DMS79 (cell line): ENCODE measurements at places on chromosomes 2 and 18.

DNA sequence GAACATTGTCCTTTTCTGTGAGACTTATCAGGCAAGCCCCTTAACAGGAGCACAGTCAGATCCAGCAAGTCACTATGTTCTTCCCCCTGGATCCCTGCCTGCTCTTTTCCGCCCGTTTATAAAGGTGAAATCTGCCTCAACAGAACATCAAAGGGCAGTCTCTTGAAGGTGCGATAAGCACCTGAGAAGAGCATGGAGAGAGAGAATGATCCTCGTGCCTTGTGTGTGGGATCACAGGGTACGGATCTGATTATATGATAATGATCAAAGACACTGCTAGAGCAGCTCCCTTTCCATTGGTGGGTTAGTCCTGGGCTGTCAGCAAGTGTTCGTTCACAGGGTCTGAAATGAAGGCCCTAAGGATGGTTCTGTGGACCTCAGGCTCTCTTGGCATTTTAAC is 106.4 kb downstream of the ZAP70 start:
- DNase-seq, result no peak

DNA sequence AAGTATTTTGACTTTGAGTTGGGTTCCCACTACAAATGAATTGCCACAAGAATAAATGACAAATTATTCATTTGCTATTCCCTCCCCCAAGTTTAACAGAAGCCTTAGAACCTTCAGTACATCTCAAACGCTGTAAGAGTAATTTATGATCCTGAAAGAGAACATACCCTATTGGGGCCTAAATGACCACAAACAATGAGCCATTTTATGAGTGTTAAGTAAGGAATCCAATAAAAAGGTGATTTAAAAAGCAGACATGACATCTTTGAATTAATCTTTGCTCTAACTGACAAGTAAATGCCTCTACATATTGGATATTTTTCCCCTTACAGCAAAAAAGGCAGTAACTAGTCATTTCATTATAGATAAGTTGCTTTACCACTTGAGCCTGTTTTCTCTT is 136.9 kb downstream of the NRXN1 start:
- DNase-seq, result no peak

DNA sequence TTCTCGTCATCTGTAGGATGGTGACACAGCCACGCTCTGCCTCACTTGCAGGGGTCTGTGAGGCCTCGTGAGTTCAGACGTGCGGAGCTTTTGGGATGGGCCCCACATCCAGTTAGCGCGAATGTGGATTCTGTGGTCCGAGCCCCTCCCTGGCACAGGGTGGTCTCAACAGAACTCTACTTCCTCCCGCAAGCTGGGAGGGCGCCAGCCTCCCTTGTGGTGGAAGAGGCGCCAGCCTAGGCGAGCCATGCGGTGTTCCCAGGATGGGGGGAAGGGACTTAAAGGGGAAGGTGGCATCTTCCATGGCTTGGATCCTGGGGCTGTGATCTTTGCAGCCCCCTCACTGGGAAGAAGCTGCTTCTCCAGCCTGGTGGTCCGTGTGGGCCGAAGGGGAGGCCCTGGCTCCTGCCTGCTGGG is 1.4 kb downstream of the SNORC start:
- no peak for DNase-seq

DNA sequence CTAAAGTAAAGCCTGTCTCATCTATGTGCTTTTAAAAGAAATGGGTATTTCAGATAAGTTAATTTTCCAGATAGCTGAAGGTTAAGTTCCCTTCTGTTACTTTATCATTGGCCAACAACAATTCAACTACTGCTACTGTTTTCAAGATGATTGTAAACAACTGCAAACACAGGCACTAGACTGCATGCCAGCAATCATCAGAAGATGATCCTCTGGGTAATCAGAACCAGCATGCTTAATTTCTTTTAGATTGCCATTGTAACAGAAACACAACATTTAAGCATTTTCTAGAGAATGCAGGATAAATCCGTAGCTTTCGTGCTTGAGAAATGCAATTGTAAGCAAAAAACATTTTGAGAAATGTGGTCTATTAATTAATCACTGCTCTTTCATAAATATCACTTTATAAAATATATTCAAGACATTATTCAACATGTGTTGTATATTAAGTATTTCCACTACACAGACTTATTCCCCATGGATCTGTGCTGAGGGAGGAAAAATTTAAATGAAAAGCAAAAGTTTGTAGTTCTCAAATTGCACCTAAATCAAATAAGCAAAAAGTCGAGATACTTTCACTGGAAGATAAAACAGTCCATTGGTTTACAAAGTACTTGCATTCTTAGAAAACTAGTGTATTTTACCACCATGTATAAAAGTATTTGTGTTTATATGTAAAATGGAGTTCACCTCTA is 133.7 kb downstream of the ATL2 start:
- DNase-seq, result no peak

- no peak for DNase-seq
Observed at GRCh38 chr2:54347622-54348021, 91.6 kb upstream of the TSPYL6 start.

DNA sequence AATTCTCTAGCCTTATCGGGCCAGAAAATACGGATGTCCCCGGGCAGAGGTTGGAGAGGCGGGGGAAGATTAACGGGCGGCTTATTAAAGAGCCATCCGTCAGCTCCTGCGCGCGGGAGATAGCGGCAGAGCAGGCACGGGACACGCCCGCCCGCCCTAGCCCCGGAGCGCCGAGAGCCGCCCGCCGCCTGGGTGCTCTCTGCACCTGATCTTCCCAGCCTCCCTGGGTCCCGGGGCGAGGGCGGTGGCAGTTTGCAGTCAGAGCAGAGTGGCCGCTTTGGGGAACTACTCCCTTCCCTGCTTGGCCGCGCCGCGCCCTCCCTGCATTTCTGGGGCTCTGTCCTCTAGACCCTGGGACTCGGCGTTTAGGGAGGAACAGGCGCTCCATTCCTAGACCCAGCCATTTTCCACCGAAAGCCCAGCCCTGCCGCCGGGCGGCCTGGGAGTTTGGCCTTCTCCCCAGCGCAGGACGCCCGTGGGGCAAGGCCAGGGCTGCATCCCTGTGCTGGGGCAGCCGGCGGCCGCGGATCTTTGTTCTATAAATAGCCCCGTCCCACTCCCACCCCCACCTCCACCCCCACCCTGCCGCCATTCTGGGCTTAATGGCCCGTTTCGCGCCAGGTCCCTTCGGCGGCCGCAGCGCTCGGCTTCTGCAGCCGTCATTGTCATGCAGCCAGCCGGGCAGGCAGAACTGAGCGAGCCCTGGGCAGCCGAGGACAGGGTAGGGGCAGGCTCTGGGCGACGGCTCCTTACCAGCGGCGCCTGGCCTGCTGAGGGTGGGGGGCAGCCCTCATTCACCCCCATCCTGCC is 6.6 kb downstream of the GAD1 start:
- no peak for DNase-seq

DNA sequence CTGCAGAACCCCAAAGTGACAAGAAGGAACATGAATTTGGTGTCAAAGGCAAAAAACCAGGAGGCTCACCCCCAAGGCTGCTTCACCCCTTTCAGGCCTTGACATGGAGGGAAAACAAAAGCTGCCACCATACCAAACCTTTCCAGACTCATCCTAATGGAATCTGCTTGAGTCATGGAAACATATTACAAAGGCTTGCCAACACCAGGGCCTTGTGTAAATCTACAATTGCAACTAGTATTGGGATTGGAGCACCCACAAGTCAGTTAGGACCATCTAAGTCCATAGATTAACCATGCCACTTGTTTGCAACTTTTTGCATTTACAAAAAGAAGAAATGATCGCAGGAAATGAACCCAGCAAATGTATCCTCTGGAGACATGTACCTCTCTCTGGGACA is 297.6 kb downstream of the CDCA7 start:
- no peak for DNase-seq

DNA sequence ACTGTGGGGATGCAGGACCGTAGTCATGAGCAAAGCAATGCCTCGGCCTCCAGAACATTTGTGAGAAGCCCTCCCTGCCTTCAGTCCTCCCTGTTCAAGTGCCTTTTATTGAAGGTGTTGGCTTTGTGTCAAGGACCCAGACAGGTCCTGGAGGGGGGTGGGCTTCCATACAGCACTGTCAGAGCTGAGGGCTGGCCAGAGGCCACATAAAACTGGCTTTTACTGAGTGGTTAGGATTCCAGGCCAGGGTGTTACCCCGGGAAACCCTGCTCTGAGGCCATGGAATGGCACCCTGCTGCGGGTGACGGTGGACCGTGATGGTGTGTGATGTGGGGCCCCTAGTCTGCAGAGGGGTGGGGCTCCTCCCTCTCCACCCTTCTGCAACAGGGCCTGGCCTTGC is 41.6 kb downstream of the TOGARAM2 start:
- DNase-seq, result no peak

DNA sequence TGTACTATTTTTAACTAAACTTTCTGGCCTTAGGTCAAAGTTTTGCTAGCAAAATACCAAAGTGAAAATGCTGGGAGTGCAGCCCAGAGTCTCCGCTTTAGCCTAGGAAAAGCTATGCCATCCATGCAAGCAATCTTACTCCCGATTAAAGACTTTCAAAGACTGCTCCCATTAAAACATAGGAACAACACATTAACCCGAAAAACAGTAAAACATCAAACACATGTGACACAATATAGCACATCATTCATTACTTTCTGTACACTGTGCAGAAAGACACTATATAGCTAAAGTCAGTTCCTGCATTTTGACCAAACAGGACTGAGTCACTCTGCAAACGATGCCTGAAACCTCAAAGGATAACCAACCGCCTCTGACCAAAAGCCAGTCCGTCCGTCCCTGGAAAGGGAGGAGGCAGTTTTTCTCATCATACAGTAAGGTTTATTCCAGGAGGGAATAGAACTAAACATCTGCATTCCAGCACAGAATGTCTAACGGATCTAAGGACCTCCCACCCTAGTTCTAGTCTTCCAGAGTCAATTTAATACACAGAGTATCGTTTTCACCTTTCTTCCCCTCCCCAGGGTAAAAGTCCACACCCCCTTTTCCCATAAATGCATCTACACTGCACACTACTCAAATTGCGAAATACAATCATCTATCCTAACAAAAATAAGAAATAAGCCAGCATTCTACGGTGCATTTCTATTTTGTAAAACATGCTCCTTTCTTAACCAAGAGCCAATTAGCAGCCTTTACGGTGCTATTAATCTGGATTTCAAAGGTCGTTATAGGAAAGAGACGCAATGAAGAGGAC is 1.7 kb downstream of the ROCK2 start:
- no peak for DNase-seq

- no peak for DNase-seq
Observed at GRCh38 chr18:28793901-28794300, 617.0 kb upstream of the CDH2 start.

DNA sequence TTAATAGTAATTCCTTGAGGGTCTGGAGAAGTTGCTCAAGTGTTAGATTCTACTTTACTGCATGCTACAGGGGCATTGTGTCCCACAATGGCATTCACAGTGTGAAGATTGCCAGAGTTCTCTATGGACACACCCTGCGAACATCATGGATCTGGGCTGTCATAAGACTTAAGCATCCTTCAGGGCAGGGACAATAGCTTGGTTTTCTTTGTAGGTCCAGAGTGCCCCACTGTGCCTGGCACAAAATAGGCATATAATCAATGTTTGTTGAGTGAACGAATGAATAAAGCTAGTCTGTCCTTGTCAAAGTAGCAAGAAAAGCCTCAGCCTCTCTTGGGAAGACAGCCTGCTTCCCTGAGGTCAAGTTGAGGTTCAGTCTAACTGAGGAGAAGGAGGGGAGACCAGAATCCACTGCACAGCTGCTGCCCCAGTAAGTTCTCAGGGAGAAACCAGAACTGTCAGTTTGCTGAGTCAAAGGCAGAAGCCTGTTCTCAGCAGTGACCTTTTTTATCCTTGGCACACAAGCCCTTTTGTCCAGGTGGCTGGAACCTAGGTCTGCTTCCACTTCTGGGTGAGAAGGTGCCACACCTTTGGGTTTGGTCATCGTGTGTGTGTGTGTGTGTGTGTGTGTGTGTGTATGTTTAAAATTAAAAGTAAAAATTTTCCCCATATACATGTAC is 15.0 kb downstream of the INPP4A start:
- no peak for DNase-seq

GRCh38 chr18:49444581-49444980 is 15.9 kb downstream of the DYM start:
- no peak for DNase-seq

DNA sequence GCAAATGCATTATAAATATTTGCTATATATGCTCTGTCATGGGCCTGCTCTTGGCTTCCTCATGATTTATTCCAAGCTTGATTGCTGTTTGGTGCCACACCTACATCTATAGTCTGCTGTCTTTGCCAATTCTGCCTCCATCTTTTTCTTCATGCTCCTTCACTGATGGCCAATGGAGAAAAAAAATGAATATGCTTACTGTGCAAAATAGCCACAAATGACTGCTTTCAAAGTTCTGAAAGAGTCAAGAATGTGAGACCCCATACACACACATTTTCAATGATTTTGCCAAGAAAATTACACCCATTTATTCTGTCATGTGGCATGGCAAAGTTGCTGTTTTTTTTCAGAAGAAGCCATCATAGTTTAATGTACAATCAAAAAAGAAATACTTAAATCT is 305.6 kb upstream of the LRRTM1 start:
- DNase-seq, result no peak

- DNase-seq, result no peak
Observed at GRCh38 chr2:129300456-129300855, 679.0 kb upstream of the RAB6C start.

GRCh38 chr18:31610286-31611205 is 18.9 kb downstream of the TTR start:
- no peak for DNase-seq

- DNase-seq, result no peak
Observed at GRCh38 chr18:11653521-11653920, 35.5 kb upstream of the GNAL start.

GRCh38 chr2:213199871-213200270 is 48.5 kb upstream of the IKZF2 start:
- DNase-seq, result no peak

GRCh38 chr2:234699456-234699855 is 202.6 kb upstream of the ARL4C start:
- DNase-seq, result no peak

- no peak for DNase-seq
Observed at GRCh38 chr2:113057117-113057516, 1.9 kb upstream of the IL36RN start.

GRCh38 chr2:60439219-60439974 is 114.1 kb downstream of the BCL11A start:
- DNase-seq, result no peak

DNA sequence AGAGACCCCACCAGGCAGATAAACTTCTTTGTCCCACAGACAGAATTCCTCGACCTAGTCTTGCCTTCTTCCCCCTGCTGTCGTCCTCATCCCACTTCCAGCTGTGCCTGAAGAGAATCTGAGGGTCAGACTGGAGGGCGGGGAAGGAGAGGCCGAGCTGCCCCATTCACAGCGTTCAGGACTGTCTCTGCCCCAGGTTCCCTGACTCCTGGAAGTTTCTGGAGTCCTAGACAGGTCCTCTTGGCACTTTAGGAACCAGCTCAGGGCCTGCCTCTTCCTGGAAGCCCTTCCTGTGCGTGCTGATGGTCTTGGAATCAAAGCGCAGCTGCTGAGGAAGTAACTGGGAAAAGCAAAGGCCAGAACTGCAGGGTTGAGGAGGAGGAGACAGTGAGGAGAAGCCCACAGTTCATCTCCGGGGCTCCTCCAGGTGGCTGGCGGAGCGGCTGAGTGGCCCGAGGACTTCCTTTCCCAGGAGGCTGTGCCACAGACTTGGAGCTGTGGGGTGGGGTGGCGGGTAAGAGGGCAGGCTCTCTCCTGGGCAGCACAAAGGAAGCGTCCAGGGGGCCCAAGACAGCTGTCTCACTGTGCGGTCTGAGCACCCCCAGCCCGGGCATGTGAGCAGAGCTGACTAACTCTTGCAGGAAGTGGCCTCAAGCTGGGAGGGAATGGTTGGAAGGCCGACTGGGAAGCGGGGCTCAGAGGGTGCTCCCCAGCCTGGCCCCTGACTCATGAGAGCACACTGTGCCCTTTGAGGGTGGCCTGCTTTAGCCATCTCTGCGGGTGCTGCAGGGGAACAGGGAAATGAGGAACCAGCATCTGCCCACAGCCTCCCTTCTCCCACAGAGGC is 39.5 kb downstream of the SDC1 start:
- DNase-seq, result no peak
